ENCODE measurements at places on chromosomes 1 and 21.

GRCh38 chr1:68197891-68198290, 34.4 kb downstream of the WLS start:
- DNase-seq: no peak

DNA sequence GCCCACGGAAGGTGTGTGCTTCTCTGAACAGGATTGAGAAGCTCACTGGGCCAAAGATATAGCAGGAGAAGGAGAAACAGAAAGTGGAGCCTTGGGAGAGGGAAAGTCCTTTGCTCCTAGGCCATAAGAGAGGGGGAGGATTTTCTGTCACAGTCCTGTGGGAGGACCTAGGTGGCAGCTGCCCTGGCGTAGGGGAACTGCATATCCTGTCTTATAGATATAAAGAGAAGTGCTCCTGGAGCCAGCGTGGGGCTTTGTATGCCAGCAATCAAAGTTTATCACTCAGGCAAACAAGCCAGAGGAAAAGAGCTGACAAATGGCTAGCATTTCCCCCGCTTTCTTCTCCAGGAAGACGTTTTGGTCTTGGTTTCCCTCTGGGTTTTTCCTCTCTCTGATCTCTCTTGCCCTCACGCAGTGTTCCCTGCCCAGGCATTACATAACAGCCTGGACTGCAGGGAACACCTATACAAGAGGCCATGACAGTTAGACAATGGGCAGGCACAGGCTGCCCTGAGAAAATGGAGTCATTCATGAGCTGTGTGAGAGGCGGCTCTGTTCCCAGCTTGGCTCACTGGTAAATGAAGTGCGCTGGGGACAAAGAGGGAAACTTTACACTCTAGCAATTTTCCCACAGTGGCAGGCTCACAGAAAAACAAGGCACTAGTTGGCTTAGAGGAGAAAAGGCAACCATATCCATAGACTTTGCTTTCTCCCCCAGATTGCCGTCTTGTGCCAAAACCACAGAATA, 52.5 kb upstream of the ZNF648 start:
- no peak for DNase-seq

- no peak for DNase-seq
Observed at GRCh38 chr1:41883507-41883906, 35.2 kb downstream of the HIVEP3 start.

DNA sequence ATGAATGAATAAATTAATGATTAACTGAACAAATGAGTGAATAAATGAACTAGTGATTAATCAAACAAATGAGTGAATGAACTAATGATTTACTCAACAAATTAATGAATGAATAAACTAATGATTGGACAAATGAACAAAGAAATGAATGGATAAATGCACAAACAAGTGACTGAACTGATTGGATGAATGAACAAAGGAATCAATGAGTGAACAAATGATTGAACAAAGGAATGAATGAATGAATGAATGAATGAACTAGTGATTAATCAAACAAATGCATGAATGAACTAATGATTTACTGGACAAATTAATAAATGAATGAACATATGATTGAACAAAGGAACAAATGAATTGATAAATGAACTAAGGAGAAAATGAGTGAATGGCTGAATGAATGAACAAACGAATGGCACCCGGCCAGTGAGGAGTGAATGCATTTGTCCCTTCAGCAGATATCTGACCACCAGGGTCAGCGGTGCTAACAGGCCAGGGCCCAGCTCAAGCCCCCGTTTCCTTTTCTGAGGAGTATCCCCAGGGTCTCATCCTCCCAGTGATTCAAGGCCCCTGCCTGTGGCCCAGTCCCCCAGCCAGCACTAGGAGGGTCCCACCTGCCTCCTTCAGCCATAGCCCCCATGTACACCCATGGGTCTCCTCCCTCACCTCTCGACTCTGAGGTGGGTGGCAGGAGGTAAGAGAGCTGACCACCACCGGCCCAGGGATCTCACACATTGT, 49.9 kb downstream of the WNT9A start:
- DNase-seq: peak; percentile 1

- DNase-seq: no peak
Observed at GRCh38 chr1:29303201-29304024, 67.1 kb downstream of the PTPRU start.

DNA sequence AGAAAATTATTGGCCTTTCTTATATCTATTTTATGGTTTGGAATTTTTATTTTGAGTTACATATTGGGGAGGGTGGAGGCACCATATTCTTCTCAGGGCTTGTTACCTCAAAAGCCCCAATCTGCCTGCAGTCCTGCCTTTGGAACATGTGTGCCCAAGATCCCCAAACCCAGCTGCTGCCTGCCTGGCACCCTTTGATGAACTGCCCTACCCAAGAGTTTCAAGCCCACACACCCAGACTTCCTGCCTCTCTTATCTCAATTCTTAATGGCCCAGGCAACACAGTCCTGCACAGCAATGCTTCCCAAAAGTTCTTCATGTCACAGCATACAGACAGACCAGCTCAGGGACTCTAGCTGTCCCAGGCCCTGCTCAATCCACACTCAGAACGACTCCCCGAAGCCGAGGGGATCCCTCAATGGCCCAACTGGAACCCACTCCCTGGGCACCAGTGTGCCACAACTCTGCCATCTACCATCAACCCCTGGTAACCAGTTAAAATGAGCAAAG, 19.2 kb downstream of the OLFML2B start:
- DNase-seq: no peak

GRCh38 chr1:86788300-86789206, 84.2 kb downstream of the SH3GLB1 start:
- DNase-seq: no peak

DNA sequence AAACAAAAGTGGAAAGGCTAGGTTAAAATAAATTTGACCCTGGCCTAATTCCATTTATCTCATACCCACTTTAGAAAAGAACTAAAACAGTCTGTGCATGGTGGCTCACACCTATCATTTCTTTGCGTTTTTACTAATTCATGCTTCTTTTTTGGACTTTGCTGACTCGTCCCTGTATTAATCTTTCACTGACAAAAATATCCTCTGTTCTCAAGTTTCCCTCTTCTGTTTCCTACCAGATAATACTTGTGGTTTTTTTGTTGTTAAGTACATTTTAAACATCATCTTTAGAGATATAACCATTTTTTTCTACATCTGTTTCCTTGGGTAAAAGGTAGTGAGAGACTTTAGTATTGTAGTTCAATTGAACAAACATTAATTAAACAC, 11.5 kb downstream of the CNST start:
- no peak for DNase-seq

GRCh38 chr1:226111883-226112261, 49.4 kb downstream of the H3-3A start:
- no peak for DNase-seq

- DNase-seq: no peak
Observed at GRCh38 chr1:235622936-235623779, 26.4 kb downstream of the GNG4 start.

DNA sequence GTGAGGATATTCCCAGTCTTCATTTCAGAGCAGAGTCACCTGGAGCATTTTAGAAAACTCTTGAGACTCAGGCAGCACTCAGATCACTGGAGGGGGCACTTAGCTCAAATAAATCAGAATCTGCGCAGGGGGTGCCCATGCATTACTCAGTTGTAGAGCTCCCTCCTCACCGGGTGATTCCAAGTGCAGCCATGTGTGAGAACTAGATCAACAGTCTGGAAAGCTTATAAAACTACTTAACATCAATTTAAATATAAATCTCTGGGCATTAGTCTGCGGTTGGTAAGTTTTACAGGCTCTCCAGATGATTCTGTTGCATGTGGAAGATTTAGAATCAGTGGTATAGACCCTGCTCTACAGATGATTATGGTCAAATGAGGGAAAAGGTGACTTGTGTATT, 128.6 kb downstream of the ST6GALNAC3 start:
- DNase-seq: no peak

DNA sequence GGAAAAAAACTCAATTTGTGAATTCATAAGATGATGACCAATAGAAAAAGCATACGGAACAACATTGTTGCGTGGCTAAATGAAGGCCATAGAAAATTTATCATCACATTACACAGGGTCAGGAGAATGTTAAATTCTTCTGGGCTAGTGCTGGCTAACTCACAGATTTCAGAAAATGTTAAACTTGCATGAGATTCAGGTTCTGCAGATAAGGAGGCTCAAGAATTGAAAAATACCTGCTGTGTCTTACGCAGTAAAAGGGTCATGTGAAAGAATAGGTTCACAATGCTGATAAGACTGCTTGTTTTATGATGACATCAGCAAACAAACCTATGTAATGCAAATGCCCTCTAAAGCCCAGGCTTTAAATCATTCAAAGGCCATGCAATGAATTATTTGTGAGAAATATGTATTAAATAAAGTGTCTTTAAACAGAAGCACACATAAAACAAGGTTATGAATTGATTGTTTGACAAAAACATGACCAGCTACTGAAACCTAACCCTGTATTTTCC, 378.8 kb downstream of the USP25 start:
- DNase-seq: no peak

DNA sequence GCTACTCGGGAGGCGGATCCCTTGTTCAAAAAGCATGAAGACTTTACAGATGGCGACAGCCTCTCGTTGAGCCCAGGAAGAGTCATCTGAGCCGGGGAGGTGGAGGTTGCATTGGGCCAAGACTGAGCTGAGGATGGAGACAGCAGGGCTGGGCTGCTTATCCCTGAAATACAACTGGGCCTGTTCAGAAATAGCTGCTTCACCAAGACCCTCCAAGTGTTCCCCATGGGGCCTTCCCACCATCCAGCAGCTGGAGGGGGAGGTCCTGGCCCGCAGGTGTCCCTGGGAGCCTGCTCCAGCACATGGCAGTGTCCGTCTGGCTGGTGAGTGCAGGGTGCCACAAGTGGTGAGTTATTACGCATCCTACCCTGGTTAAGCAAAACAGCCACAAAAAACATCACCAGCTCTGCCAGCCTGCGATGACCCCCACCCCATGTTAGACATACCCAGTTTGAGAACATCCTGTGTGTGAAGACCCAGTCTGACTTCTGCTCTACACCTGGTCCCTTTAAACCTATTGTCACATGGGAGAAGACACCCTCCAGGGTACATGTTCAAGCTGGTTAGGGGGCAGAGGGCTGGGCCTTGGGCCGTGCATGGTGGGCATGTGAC, 93.1 kb upstream of the TMPRSS2 start:
- DNase-seq: no peak

GRCh38 chr1:244974106-244974505, 109.8 kb upstream of the HNRNPU start:
- no peak for DNase-seq

GRCh38 chr1:13700521-13701270, 708 bp downstream of the PRDM2 start:
- DNase-seq: peak; percentile 62

GRCh38 chr1:23198373-23198772, 18.9 kb downstream of the HTR1D start:
- peak; percentile 30 for DNase-seq

DNA sequence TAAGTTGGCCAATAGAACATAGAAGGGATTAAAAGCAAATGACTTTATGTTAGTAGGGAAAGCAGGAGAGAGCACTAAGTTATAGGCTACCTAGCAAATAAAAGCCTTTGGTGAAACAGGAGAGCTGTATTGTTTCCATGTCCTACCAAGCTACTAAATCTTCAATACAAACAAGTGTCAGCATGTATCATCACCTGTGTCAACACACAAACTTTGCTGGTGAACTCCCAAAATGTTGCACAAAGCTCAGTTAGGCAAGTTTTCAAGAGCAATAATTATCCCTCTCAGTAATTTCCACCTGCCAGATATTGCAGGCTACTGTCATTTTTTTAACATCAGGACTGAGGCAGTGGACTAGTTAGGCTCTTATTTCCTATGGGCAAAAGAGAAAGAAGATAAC, 77.7 kb upstream of the ADAM30 start:
- no peak for DNase-seq

DNA sequence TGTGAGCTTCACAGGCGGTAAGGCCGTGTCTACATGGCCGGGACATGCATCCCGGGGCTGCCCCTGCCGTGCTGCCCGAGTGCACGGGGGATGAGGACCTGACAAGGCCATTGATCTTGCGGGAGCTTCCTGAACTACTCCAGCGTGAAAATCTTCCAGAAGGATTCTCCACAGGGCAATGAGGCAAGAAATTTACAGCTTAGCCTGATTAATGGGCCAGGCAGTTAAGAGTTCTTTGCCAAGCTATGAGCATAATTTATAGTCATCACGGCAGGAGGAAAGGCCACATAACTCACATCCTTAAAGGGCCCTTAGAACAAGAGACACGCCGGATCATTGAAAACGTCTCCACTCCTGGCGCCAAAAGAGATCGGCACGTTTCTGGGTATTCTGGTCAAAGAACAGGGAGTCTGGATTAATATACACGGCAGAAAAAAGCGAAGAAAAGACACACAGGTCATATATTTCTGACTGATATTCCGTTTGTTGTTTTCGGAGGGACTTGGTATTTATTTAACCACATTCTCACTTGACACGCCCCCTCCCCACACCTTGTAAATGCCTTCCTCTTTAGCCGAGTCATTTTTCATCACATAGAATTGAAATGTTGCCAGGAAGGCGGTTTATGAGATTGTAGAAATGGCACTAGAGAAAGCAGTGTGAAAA, 180.5 kb downstream of the DYRK1A start:
- peak; percentile 26 for DNase-seq

DNA sequence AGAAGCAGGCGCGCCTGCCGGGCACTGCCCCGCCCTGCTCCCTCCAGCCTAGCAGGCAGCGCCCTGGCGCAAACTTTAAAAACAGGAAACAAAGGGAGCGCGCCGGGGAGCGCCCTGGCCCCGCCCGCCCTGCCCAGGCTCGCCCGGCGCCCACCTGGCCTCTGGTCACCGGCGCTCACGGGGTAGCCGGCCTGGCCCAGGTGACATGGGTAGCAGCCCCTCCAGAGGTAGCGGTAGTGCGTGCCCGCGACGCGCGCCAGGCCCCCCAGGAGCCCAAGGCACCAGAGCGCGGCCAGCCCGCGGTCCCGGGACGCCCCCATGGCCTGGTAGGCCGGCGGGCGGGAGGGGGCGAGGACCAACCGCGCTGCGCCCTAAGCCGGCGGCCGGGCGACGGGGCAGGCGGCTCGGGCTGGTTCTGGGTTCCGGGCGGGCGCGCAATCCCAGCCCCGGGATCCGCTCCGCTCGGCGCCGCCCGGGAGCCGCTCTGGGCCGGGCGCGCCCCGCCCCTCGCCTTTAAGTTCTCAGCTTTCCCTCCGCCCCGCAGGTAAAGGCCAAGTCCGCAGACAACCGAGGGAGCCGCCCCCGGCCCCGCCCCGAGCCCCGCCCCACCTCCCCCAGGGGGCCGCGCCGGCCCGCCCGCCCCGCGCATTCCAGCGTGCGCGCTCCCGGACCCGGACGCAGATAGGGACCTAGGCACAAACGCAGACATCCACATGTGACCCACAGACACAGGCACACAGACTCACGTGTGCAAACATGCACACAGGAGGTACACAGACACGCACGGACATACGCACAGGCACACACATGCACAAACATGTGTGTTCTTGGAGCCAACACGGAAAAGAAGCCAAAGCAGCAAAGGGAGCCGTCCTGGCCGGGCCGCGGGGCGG, 76.7 kb downstream of the ARHGEF16 start:
- DNase-seq: peak; percentile 88

- peak; percentile 74 for DNase-seq
Observed at GRCh38 chr21:33908760-33909159, 6.8 kb downstream of the ATP5PO start.

All from activated CD4-positive, alpha-beta T cell treated with anti-CD3 and anti-CD28 coated beads for 36 hours (primary cell).